ENCODE measurements at places on chromosomes 1 and 21. TPM values are rescaled to one million over a fixed set of nuclear protein-coding genes. Genes with fewer than 3 reads are reported as not detected.

DNA sequence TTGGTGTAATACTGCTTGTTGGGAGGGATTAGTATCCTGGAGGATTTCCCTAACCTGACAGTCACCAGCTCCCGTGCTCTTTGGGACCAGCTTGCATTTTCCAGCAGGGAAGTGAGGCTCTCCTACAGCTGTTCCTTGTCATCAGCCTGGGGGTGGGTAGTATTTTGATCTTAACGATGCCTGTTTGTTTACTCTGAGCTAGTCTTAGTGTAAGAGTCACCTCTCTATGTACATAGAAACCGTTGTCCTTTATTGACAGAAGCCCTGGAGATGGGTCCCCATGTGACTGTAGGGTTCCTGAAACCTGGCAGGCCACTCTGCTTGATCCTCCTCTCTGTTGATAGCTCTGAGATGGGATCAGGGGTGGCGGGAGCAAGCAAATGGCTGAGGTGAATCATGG, 58.0 kb downstream of the ACP6 start:
- no peak overlapping the region for H3K27ac ChIP-seq
- no peak overlapping the region for H3K4me3 ChIP-seq
- H3K4me1 ChIP-seq = peaks cover 6% of the 10 kb centered on the region
- H3K36me3 ChIP-seq = peaks cover 58% of the 10 kb centered on the region
- DNase-seq = no peak
- no peaks in the 10 kb centered on the region for H3K27me3 ChIP-seq

Gene PCP4
- not detected for total RNA-seq

DNA sequence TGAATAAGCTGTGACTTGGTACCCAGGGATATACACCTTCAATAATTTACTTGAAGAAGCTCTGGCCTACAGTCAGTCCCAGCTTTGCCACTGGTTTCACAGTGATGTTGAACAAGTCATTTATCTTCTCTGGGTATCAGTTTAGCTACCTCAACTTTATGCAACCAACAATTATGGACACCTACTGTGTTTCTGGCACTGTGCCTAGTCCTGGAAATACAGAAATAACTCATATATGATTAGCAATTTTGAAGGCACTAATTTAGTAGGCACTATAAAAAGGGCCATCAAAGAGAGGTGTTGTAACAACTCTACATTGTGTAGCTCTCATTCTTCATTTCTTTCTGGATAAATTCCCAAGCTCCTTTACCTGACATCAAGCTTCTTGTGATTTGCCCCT, 88.6 kb upstream of the SPATA6 start:
- no peak for DNase-seq
- H3K27ac ChIP-seq = no peak overlapping the region
- H3K4me1 ChIP-seq = no peaks in the 10 kb centered on the region
- no peak overlapping the region for H3K4me3 ChIP-seq

Gene LENEP
- total RNA-seq = 0.35 TPM

- no peaks in the 10 kb centered on the region for H3K4me1 ChIP-seq
- H3K27me3 ChIP-seq = peaks cover 21% of the 10 kb centered on the region
- H3K4me3 ChIP-seq = no peak overlapping the region
- DNase-seq = no peak
- no peaks in the 10 kb centered on the region for H3K36me3 ChIP-seq
Measured at GRCh38 chr1:33388805-33389771, 41.8 kb downstream of the PHC2 start.

Gene SMYD2
- total RNA-seq = 34.9 TPM

Gene ADGRL4
- not detected for total RNA-seq

- H3K4me1 ChIP-seq = no peaks in the 10 kb centered on the region
- no peak overlapping the region for H3K4me3 ChIP-seq
- DNase-seq = peak; percentile 74
- peaks cover 30% of the 10 kb centered on the region for H3K27me3 ChIP-seq
- H3K36me3 ChIP-seq = no peaks in the 10 kb centered on the region
- H3K27ac ChIP-seq = no peak overlapping the region
Measured at GRCh38 chr1:153494976-153495535, 34.6 kb upstream of the S100A7 start.

- H3K4me3 ChIP-seq = peak overlapping the region; percentile 83
- H3K4me1 ChIP-seq = peaks cover 19% of the 10 kb centered on the region
- no peaks in the 10 kb centered on the region for H3K36me3 ChIP-seq
- peak overlapping the region; percentile 69 for H3K27ac ChIP-seq
Measured at GRCh38 chr1:84620720-84621313, 46.6 kb upstream of the CTBS start.

DNA sequence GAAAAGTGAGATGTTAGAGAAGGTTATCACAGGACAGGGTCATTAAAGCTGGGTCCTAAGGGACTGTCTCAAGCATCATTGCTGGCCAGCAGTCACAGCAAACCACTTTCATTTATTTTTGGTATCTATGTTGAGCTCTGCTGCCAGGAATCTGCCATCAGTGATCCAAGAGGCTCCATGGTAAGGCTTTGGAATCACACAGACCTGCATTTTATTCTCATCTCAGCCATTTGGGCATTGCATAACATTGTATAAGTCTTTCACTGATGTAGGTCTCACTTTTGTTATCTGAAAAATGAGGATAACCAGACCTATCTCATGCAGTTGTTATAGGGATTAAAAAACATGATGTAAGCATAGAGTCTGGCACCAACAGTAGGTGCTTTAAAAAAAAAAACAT, 77.5 kb downstream of the OMA1 start:
- no peaks in the 10 kb centered on the region for H3K36me3 ChIP-seq
- no peak overlapping the region for H3K27ac ChIP-seq

Gene TNFRSF1B
- 447 TPM for total RNA-seq

DNA sequence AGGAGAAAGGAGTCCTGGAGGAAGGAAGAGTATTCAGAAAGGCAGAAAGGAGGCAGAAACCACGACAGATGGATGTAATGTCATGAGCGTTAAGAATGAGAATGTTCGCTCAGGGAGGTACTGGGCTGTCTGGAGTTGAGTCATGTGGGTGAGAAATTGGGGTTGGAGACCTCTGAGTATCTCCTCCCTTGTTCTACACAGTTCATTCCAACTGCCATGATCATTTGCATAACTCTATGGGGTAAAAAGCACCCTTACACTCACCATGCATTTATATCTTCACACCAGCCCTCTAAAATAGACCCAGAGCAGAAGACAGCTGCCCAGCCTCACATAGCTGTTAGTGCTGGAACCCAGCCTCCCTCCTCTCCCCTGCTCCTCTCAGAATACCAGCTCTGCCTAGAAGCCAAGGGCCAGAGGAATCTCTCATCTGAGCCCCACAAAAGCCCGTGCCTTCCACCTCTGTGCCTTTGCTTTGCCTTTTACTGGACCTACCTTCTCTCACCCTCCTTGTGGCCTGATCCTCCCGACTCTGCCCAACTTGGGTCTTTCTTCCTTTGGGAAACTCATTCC, 85.2 kb downstream of the BEND5 start:
- H3K4me1 ChIP-seq = no peaks in the 10 kb centered on the region
- H3K36me3 ChIP-seq = no peaks in the 10 kb centered on the region
- DNase-seq = no peak
- H3K4me3 ChIP-seq = no peak overlapping the region

GRCh38 chr1:230819976-230820375, 48.3 kb downstream of the C1orf198 start:
- no peak overlapping the region for H3K27ac ChIP-seq
- DNase-seq = no peak
- H3K4me3 ChIP-seq = no peak overlapping the region
- H3K4me1 ChIP-seq = no peaks in the 10 kb centered on the region
- H3K36me3 ChIP-seq = no peaks in the 10 kb centered on the region
- H3K27me3 ChIP-seq = peaks cover 8% of the 10 kb centered on the region

DNA sequence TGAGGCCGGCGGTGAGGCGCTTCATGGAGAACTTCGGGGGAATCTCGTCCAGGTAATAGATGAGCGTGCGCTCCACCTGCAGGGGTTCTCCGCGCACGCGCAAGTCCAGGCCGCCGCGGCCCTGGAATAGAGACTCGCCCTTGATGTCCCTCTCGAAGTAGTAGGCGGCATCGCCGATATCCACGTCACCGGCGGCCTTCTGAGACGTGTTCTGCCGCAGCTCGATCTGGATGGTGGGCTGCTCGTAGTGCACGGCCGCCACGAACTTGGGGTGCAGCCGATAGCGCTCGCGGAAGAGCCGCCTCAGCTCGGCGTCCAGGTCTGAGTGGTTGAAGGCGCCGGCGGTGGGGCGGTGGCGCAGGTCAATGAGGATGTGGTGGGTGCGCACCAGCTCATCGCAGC, 726 bp downstream of the TACSTD2 start:
- H3K27ac ChIP-seq = no peak overlapping the region
- H3K4me1 ChIP-seq = peaks cover 36% of the 10 kb centered on the region

DNA sequence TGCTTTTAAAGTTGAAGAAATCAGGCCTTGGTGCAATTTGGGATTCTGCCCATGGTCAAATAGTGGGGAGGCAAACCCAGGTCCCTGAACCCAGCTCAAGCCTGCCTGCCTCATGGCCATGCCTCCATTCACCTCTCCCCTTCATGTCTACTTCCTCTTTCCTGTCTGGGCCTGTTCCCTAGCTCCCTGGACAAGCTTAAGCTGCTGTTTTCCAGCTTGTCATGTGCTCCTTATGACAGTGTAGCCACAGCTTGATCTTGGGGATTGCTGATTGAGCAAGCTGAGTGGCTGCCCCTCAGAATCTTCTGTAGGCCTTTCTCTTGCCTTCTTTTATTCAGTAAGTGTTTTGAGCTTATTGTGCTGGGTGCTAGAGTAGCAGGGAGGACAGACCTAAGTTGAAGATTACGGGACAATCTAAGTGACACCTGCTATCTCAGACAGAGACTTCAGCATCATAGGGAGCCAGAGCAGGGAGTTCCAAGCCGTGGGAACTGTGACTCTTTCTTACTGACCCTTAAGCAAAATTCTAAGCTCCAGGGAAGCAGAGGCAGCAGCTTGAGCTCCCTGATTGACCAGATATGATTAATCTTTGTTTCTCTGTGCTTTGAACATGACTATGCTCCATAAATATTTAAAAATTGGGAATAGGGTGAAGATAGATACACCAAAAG, 520 bp upstream of the MR1 start:
- H3K4me3 ChIP-seq = peak overlapping the region; percentile 91
- peak overlapping the region; percentile 94 for H3K27ac ChIP-seq
- peak; percentile 40 for DNase-seq
- H3K4me1 ChIP-seq = peaks cover 48% of the 10 kb centered on the region

GRCh38 chr1:164051782-164052181, 507.2 kb upstream of the PBX1 start:
- no peaks in the 10 kb centered on the region for H3K4me1 ChIP-seq
- no peaks in the 10 kb centered on the region for H3K36me3 ChIP-seq
- H3K4me3 ChIP-seq = no peak overlapping the region
- H3K27ac ChIP-seq = no peak overlapping the region
- no peak for DNase-seq

Gene AMY2A
- not detected for total RNA-seq

Gene VHLL
- total RNA-seq = not detected

DNA sequence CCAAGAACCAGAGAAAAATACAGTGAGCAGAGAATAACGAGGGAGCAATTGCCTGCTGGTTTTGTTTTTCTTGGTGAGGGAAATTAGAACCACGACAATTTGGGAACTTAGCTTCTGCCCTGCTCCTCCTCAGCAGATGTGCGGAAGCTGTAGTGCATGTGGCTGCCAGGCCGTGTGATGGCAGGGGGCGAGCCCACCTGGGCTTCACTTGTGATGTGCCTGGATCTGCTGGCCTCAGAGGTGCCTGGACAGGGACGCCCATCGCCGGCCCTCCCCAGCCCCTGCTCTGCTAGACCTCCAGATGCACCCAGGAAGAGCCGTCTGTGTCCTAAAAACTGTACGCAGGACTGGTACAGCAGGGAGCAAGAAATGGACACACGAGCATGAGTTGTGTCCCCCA, 28.5 kb upstream of the C1orf174 start:
- H3K4me1 ChIP-seq = peaks cover 4% of the 10 kb centered on the region
- no peaks in the 10 kb centered on the region for H3K27me3 ChIP-seq
- no peak overlapping the region for H3K27ac ChIP-seq
- no peak for DNase-seq

DNA sequence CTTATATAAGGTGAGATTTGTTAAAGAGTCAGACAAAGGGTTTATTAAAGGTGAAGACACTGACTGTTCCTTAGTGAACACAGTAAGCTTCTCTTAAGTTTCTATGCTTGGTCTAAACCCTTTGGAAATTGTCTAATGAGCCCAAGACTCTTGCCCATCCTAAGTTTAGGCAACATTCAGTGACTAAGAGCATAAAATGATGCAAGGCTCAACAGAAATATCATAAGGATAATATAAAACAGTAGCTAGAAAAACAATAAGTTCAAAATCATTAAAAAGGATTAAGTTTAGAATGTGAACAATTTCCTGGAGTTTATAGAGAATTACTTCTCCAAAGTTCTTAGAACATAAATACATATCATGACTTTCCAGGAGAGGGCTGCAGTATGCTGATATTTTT, 108.9 kb upstream of the PDC start:
- no peak overlapping the region for H3K27ac ChIP-seq
- no peak for DNase-seq
- H3K4me1 ChIP-seq = no peaks in the 10 kb centered on the region
- H3K27me3 ChIP-seq = no peaks in the 10 kb centered on the region
- no peaks in the 10 kb centered on the region for H3K36me3 ChIP-seq
- no peak overlapping the region for H3K4me3 ChIP-seq

GRCh38 chr1:30757352-30758120, at the start of gene LAPTM5:
Gene LAPTM5 (minus strand): TSS chr1:30757774. CDS start chr1:30757745, 29 bp downstream.
- peak; percentile 69 for DNase-seq
- peaks cover 84% of the 10 kb centered on the region for H3K4me1 ChIP-seq
- H3K4me3 ChIP-seq = peak within 1 kb of the TSS; percentile 95
- peak within 1 kb of the TSS; percentile 93 for H3K27ac ChIP-seq
- no peaks in the 10 kb centered on the region for H3K27me3 ChIP-seq

DNA sequence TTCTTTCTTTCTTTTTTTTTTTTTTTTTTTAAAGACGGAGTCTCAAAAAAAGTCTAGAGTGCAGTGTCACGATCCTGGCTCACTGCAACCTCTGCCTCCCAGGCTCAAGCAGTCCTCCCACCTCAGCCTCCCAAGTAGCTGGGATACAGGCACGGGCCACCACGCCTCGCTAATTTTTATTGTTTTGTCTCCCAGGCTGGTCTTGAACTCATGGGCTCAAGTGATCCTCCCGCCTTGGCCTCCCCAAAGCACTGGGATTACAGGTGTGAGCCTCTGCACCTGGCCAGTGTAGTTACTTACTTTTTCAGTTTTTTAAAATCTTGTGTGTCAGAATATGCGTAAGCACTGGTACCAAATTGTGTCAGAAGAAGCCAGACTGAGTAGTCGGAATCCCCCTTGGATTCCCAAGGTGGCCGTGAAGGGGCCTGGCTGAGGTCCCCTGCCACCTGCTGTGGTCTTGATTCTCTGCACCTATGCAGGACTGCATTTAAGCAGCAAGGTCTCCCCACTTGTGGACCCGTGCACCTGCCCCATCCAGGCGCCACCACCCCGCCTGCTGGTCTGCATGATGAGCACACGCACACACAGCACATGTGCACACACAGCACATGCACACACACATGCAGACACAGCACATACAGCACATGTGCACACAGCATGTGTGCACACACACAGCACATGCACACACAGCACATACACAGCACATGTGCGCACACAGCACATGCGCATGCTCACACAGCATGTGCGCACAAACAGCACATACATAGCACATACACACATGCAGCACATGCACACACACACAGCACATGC, 47.5 kb downstream of the PCNT start:
- H3K4me1 ChIP-seq = peaks cover 33% of the 10 kb centered on the region
- H3K4me3 ChIP-seq = no peak overlapping the region
- peaks cover 46% of the 10 kb centered on the region for H3K36me3 ChIP-seq
- no peak for DNase-seq
- H3K27ac ChIP-seq = no peak overlapping the region
- H3K27me3 ChIP-seq = no peaks in the 10 kb centered on the region

- no peak for DNase-seq
- H3K36me3 ChIP-seq = no peaks in the 10 kb centered on the region
- H3K4me3 ChIP-seq = no peak overlapping the region
- no peaks in the 10 kb centered on the region for H3K4me1 ChIP-seq
Measured at GRCh38 chr1:64323054-64323453, 119.6 kb downstream of the UBE2U start.

Gene MYOG
- total RNA-seq = not detected
